ENCODE measurements at places on chromosomes 13 and 19.
A peak's percentile ranks its signal among the peaks of the same experiment; 100 is the strongest.

GRCh38 chr19:47274071-47274890, at the start of gene INAFM1:
Gene INAFM1 (plus strand): TSS chr19:47274885. CDS start chr19:47274920, 35 bp downstream.
- DNase-seq = peak; percentile 99

DNA sequence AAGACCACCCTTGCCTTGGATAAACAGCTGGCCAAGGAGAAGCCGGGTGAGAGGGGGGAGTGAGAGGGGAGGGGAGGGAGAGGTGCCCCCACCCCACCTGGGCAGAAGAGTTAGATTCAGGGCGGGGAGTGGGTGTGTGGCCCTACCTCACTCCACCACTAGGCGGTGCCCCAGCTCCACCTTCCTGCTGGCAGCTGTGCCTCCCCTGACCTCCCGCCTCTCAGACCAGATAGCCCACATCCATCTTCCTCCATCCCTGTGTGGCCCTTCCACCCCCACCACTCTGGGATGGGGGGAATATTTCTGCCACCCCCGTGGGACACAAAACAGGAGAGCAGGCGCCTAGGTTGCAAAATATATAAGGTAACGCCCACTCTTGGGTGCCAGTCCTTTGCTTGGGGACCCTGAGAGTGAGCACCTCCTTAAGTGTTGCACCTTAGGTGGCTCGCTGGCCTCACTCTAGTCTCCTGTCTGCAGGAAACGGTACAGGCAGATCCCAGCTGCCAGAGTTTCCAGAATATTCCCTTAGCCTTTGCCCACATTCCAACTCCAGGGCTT, 13.8 kb upstream of the EHD2 start:
- no peak for DNase-seq

DNA sequence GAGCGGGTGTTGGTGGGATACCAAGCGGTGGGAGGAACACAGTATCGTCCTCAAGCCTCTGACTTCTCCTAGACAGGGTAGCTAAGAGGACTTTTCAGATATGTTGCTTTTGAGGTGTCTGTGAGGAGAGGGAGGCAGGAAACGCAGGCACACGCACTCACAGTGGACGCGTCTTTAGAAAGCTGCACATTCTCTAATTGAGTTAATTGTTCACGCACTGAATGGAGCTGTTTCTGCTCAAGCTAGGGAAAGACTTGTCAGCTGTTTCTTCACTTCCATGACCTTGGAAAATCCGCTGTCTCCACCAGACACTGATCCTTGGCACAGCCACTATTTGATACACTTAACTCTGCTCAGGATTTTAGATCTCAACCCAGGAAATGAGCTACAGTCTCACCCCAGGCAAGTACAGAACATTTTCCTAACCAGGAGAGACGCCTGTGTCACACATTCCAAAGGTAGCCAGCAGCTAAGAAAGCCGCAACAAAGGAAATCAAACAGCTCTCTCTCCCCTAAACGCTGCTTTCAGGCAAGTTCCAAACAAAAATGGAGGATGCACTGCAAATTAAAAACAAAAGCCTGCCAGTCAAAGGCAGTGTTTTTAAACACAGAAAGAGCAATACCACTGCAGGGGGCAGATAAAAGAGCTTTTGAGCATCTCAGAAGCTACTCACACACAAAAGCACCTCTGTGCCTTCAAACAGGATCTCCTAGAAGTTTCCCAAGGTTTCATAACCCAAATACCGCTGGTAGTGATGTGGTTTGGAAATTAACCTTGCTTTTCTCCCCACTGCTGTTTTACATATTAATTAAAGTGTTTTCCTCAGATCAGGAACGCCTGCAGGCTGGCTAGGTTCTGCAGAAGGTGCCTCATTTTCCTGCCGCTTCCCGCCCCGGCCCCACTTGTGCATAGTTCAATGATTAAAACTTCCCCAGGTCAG, 57.3 kb downstream of the IRS2 start:
- DNase-seq = no peak

DNA sequence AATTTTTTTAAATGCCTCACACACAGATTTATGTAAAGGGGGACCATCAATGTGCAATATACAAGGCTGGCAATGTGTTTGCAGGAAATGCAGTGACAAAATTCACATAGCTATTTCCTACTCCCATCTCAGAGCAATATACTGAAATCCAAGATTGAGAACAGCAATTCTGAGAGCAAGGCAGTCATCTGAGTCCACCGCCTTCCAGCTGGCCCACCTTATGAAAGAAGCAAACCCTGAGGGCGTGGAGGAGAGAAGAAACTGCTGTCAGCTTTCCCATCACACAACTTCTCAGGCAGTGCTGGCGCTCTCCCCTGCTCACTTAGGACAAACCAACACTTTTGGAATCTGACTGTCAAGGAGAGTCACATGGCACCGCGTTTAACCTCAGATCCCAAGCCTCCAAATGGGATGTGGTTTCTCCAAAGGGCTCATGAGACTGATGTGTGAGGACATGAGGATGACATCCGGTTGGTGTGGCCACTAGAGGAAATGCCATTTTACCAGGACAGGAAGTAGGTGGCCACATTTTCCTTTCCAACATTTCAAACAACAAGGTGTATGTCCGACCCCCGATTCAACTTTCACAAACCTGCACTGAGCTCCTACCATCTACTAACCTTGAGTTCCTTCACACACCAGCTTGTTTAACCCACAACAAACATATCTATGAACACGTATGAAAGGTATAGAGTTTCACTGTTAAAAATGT, 3.7 kb upstream of the DOCK9 start:
- DNase-seq = no peak

DNA sequence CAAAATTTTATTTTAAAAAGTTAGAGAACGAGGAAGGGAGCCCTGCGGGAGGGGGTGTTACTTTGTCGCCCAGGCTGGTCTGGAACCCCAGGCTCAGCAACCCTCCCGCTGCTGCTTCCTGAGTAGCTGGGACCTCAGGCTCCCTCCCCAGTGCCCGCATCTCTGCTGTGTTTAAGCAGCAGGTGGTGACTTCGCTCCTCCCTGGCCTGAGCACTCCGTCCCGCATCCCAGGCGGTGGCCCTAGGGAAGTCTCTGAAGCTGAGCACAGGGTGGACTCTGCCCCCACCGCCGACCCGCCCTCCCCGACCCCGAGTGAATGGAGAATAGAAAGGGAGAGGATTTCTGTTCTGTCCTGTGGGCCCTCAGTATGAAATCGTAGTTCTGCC, 30.5 kb downstream of the ZNF701 start:
- DNase-seq = no peak

DNA sequence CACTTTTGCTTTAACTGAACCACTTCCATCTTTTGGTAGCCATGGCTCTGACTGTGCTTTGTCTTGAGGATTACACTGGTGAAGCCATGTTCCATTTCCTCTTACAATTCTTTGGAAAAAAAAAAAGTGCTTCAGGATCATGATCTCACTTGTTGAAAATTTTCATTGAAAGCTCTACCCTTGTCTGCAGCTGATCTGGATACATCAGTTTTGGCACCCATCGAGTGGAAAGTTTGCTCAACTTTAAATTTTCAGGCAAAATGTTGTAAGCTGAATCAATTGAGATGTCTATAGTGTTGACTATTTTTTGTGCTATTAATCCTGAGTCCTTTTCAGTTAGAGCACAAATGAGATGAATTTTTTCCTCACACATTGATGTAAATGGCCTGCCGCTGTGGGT, 48.3 kb upstream of the RFXAP start:
- DNase-seq = no peak

DNA sequence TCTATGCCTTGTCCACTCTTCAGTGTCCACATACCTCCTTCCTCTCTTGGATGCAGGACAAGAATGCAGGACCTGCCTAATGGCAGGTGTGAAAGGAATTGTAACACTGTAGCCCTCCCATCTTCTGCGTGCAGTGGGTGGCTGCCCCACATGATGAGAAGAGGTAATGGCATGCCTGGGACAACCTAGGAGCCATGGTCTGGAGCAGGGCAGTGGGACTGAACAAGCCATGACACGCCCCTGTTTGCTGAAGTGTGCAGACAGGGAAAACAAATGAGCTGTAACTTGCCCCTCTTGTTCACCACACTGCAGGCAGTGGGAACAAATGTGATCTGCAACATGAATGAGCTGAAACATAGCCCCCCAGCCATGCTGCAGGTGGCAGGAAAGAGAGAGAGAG, 192.2 kb downstream of the PCDH17 start:
- no peak for DNase-seq

DNA sequence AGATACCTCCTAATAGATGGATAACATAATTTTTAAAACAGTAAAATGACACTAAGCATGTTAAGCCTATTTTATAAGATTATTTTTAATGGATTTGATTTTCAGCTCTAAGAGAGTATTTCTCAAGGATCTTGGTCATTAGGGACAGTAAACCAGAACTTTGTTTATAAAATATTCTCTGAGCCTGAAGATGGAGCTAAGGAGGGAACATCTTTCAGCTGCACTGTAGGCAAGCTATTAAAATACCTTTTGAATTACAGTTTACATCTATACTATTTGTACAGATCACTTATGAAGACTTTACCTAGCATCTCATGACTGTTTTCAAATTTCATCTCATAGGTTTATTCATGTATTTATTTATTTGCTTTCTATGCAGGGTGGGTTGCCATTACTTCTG, 345.3 kb downstream of the MYO16 start:
- no peak for DNase-seq

GRCh38 chr13:73952648-73953047, 181.6 kb downstream of the KLF12 start:
- DNase-seq = no peak

DNA sequence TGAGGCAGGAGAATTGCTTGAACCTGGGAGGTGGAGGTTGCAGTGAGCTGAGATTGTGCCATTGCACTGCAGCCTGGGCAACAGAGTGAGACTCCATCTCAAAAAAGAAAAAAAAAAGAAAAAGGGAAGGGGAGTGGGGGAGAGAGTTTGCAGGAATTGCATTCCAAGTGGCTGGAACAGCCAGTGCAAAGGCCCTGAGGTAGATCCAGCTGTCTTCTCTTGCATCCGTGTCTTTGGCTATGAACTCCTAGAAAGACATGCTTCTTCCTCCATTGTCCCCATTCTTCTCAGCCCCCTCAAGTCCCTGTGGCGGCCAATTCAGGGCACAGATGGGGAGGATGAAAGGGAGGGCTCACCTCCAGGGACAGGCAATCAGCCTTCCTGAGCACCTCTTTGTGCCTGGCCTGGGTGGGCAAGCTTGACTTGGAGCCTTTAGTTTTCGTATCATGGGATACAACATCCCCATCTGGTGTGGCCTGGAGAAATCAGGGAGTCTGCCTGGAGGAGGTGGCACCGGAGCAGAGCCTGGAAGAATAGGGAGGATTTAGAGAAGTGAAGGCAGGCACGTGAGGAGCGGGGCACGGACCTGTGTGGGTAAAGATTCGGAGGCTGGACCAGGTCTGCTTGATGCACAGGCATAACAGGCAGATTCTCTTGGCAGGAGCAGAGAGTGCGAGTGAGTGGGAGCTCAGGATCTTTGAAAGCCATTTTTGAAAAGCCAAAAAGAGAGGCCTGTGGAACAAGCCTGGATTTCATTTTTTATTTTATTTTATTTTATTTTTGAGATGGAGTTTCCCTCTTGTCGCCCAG, 5.0 kb downstream of the ANKRD24 start:
- no peak for DNase-seq
